Fibroblast of pulmonary artery (primary cell): ENCODE measurements at places on chromosomes 13 and 19.

GRCh38 chr19:1038978-1039645, 795 bp upstream of the ABCA7 start:
- DNase-seq: no peak

DNA sequence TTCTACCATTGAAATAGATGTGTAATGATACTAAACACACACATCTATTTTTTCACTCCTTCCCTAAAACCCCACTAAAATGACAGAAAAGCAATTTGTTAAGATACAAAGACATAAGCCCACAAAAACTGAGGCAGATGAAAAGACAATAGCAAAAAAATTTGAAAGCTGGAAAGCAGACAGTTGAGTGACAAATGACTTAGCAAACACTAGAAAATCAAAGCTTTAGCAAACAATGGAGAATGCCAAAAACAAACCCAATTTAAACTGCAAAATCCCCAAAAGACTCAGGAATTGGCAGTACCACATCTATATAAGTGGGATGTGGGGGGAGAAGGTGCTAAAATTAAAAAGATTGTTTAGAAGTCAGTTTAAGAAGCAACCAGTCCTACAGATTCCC, 9.5 kb downstream of the TSC22D1 start:
- no peak for DNase-seq

DNA sequence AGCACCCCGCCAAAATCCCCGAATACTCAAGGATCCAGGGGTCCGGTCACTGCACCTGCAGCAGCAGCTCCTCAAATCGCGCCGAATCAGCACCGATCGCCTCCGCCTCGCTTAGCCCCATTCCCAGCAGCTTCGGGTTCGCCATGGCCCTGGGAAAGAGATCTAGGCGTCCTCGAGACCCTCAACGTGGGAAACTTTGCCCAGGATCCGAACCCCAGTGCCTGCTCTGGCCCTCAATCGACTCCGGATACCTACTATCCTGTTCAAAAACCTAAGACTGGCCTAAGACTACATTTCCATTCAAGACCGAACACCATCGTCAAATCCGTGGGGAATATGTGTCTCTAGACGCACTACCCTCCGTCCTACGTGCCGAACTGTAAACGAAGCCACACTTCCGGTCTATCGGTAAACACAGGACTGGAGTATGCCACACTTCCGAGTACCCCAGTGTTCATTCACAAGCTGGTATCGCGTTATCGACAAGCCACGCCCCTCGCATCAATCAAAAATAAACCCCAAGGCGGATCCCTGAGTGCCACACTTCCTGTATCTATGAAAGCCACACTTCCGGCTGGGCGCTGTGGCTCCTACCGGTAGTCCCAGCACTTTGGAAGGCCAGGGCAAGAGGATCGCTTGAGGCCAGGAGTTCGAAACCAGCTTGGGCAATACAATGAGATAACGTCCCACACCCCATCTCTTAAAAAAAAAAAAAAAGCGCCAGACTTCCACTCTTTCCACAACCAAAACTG, at the start of gene PIH1D1:
PIH1D1 (minus strand) TSS at position 385 of the 752 bp plus-strand sequence; CDS start at position 145, 240 bp downstream.
- DNase-seq: peak; percentile 100

GRCh38 chr19:51810223-51810622, 15.3 kb downstream of the FPR3 start:
- peak; percentile 21 for DNase-seq

DNA sequence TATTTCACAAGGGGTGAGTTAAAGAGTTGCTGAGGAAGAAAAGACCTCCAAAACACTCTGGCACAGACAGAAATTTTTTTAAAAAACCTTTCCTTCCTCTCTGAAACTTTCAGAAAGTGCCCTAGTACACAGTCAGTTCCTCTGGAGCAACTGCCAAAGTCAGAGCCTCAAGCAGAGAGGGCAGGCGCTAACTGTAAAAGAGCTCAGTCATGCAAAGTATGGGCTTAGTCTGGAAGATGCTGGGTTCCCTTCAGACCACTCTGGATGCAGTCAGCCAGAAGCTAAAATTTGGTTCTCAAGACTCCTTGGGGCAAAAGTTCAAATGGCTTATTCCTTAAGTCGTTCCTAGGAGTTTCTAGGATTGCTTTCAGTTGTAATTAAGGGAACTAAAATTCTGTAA, 671.6 kb downstream of the PCDH9 start:
- no peak for DNase-seq

GRCh38 chr13:31649766-31650165, 89.6 kb upstream of the RXFP2 start:
- no peak for DNase-seq

DNA sequence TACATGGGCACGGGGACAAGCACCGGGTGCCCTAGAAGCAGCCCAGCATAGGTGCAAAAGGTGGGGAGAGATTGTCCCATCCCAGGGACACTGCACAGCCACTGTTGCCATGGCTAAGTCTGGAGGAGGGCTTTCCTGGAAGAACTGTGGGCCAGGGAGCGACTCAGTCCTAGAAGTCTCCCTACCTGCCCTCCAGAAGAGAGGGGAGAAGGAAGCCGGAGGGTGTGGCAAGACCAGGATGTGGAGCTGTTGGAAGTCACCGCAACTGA, 2.3 kb upstream of the FBN3 start:
- no peak for DNase-seq

GRCh38 chr19:29548483-29549085, 22.8 kb downstream of the VSTM2B start:
- DNase-seq: no peak

GRCh38 chr13:23966221-23966690, 69.0 kb upstream of the C1QTNF9B start:
- DNase-seq: no peak

GRCh38 chr19:42207767-42208271, 9.7 kb downstream of the DEDD2 start:
- peak; percentile 71 for DNase-seq

DNA sequence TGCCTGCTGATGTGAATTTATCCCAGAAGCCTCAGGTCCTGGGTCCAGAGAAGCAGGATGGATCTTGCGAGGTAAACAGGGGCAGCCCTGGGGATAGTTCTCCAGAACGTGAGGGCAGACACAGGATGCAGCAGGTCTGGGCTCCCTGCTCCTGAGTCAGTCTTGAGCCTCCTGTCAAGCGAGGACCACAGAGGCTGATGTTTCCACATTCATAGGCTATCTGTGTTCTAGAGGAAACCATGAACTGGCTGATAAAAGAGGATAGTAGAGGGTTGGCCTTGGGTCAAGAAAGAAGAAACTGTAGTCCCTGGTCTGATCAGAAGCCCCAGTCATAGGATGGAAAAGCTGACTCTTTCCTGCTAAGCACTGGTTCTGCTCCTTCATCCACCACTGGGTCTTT, 2.2 kb downstream of the ZNF175 start:
- DNase-seq: no peak

GRCh38 chr19:46713781-46714443, 3.0 kb downstream of the PRKD2 start:
- DNase-seq: peak; percentile 88

GRCh38 chr19:49017041-49017665, at the start of gene LHB:
Gene LHB, minus strand, starts transcription at chr19:49017091. Its CDS starts 10 bp downstream, at chr19:49017081.
- DNase-seq: no peak

DNA sequence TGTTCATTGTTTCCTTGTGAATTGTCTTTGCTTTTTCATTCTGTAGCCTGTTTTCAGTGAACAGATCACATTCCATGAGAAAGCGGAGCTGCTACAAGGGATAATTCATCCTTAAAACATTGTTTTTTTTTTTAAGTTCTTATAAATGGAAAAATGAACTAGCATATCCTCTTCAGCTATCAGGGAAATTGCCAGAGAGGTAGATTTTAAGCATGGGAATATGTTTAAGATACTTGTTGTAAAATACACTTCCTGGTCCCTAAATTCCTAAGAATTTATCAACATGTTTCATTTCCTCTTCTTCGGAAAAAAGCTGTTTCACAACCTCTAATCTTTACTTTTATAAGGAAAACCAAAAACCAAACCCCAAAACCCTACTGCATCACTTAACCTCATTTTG, 238.0 kb downstream of the POSTN start:
- peak; percentile 66 for DNase-seq

DNA sequence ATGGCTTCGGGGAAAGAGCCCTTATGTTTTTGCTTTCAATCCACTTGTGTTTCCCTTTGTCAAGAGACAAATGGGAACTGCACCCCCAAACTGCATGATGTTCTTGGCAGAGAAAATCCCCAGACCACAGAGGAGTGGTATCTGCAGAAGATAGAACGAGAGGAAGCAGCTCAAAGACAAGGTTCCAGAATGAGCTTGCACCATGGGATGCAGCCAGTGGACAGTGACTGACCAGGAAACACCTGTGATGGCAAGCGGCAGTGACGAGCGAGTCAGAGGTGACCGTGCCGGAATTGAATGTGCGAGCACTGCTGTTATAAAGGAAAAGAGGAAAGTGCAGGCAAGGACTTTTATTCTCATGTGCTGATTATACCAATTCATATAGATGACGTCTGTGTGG, 46.3 kb downstream of the IRS2 start:
- no peak for DNase-seq

- DNase-seq: no peak
These were observed 5.8 kb upstream of the DYRK1B start for GRCh38 chr19:39839678-39840327.

DNA sequence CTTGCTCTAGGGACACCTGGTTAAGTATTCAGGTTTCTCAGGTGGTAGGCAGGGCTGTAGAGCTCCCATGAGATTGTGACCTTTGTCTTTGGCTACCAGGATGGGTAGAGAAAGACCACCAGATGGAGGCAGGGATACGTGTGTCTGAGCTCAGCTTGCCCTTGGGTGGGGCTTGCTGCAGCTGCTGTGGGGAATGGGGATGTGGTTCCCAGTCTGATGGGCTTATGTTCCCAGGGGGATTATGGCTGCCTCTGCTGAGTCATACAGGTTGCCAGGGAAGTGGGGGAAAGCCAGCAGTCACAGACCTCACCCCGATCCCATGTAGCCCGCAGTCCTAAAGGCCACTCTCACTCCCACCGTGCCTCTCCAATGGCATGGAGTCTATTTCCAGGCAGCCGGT, 659.9 kb upstream of the KLF12 start:
- DNase-seq: no peak

- peak; percentile 44 for DNase-seq
These were observed 12.5 kb downstream of the FEM1A start for GRCh38 chr19:4803736-4804695.

- DNase-seq: no peak
These were observed 20.7 kb downstream of the IZUMO4 start for GRCh38 chr19:2117215-2117960.

DNA sequence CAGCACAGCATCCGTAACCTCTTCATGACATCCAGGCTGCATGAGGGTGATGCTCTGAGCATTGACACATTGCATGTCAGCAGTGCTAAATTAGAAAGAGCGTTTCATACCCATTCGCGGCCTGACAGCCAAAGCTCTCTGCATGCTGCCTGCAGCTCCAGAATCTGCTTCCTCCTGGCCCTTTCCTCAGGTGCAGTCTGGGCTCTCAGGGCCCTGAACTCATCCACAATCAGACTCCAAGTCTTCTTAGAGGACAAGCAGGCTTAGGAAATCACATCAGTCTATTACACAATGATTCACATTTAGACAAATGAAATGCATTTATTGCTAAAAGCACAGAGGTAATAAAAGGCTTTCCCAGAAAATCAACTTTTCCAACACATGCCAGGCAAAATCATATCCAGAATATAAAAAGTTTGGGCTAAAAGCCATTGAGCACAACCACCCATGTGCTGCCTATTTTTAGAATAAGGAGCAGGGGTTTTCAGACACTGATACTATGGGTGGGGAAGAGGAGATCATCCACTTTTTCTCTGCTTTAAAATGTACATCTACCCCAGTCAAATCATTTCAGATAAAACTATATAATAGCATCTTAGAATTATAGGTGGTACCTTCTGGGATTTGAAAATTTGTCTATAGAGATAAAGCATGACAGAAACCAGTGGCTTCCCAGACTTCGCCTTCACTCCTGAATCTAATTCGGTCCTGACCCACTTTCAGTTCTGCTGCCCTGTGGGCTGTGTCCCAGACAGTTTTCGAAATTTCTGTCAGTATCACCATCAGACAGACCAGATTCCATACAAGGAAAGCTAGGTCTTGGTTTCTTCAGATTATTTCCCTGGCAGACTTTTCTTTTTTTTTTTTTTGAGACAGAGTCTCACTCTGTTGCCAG, 109.3 kb downstream of the COL4A2 start:
- peak; percentile 66 for DNase-seq
